ENCODE measurements at places on chromosomes 11 and 22. TPM values are rescaled to one million over a fixed set of nuclear protein-coding genes. Genes with fewer than 3 reads are reported as not detected.
A peak's percentile ranks its signal among the peaks of the same experiment; 100 is the strongest.

GRCh38 chr11:120565466-120566155 is 54.1 kb downstream of the GRIK4 start:
- DNase-seq = no peak

GAL3ST1 gene
- not detected for polyA plus RNA-seq

- no peak for DNase-seq
Measured at GRCh38 chr11:103016031-103016430, 60.5 kb upstream of the MMP13 start.

CRYBB1 gene
- polyA plus RNA-seq = not detected

DNA sequence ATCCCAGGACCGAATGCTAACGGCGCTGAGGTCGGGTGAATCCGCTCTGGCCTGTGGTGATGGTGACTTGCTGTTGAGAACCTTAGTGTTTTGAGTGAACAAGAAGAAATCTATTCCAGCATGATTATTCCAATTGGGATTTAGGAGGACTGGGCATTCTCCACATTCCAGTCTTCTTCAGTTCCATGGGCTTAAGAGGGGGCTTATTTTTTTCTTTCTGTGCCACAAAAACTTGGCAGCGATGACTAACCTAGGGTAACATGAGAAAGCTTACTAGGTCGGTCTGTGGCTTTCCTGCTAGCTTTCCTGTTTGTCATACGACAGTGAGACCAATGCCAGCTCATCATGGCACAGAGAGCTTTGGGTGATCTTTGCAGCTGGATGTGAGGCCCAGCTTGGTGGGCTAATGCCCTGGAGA is 62.9 kb upstream of the ATXN10 start:
- DNase-seq = peak; percentile 86

DNA sequence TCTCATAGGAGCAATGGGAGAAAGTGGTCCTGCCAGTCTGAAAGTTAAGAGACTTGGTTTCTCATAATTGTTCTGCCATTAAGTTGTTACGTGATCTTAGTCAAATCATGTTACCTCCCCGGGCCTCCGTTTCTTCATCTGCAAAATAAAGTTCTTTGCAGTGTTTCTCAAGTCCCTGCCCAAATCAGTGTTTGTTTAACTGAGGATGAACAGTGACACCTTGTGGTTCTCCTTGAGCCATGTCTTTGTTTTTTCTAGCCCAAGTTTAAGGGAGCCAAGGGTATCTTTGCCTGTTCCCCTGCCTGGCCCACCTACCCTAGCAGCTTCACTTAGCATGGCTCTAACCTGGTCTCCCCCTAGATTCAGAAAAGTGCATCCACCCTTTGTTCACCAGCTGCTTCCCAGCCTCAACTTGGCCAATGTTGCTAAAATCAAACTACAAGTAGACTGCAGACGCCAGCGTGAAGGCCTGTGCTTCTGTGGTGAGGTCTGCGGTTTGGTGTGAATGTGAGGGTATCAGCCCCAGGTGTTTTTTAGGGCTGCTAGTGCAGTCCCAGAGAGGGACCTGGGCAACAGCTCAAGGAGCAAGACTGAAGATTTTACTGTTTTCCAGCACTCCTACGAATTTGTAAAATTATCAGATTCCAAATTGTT is 35.5 kb downstream of the FZD4 start:
- DNase-seq = peak; percentile 81

TSGA10IP gene
- 0.21 TPM for polyA plus RNA-seq

DNA sequence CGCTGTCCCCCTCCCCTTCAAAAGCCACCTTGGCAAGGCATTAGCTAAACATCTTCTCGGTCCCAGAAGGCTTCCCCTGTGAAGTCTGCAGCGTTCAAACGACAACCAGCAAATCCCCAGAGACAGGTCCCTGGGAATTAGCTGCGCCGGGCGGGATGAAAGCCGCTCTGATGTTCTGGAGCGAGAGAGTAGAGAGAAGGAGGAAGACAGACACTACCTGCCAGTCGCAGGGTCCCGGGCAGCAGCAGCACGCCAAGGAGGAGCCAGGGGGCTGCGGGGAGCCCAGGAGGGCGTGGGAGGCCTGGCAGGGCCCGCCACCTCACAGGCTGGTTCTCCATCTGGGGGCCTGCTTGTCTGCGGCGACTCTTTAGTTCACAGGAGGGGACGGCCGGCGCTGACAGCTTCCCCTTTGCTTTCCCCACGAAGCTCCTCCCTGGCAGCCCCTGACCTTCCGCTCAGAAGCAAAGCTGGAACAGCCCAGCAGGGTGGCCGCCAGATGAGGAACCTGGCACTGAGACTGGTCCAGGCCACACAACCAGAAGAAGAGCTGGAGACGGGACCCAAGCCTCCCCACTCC is at the start of gene NFAM1:
Gene NFAM1, minus strand, starts transcription at position 384 of the 577 bp plus-strand sequence. Its CDS starts 46 bp downstream, at position 338.
- no peak for DNase-seq

DNA sequence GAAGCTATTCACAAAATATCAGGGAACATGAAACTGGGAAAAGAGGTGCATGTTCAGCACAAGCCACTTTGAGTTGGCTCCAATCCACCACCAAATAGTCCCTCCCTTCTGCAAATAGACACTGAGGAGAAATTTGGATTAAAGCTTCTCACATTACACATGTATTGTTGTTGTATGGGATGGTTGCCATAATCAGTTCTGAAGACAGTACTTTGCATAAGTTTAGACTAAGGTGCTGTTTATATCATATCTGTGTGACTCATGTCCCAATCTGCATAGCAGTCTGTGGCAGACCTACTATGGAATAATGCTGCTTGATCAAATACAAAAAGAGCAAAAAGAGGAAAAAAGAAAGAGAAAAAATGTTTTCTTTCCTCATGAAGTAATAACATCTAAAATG is 376.7 kb upstream of the DDI1 start:
- DNase-seq = peak; percentile 62

DNA sequence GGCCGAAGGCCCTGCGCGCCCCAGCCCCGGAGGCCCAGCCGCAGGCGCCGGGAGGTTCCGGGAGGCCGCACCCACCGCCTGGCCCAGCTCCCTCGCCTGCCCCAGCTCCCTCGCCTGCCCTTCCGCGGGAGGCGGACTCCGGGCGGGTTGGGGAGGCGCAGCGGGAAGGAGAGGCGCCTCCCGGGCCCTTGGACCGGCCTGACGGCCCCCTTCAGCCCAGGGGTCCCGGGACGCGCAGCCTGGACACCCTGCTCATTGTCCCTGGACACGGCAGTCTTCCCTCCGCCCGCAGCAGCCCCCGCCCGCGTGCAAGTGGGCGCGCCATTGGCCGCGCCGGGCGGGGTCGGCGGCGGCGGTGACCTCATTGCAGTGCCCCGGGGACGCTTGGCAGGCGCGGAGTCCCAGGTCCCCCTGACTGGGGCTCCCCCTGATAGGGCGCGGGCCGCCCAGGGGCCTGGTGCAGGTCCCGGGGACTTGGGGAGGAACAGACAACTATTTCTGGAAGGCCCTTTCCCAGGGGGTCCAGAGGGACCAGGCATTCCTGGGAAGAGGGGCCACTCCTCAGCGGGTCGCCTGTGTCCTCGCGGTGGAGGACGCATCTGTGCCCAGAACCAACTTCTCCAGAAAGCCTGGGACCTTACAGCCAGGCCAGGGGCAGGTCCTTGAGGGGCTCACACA is 501 bp downstream of the CD151 start:
- no peak for DNase-seq

DNA sequence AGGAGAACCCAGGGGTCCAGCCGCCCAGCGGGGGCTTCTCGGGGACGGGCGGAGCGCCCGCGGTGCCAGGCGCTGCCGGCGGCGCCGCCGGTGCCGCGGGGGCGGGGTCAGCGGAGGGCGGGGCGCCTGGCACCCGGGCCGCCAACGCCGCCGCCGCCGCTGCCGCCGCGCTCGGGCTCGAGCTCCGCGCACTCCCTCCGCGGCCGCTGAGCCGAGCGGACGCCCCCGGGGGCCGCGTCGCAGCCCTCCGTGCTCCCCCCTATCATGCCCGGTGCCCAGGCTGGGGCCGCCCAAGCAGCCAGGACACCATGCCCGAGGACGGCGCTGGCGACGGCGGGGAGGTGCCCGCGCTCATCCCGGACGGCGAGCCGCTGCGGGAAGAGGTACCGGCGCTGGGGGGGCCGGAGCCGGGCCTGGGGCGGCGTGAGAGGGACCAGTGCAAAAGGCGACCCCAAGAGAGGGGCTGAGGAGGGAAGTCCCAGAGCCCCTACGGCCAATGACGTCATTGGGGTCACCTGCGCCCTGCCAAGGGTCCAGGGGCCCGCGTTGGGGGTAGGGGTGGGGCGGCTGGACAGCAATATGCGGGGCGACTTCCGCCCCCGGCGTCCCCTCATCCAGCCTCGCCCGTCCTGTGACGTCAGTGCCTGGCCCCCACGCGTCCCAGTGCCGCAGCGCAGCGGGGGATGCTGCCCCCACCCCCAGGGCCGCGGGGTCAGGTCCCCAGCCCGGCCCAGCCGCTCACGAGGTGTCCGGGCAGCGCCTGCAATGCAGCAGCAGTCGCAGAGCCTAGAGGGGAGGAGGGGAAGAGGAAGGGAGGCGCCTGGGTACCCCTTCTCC is at the start of gene TMEM151A:
Gene TMEM151A, plus strand, starts transcription at position 189 of the 837 bp plus-strand sequence. Its CDS starts 120 bp downstream, at position 309.
- no peak for DNase-seq

MS4A4A gene
- not detected for polyA plus RNA-seq

GRCh38 chr11:74701351-74701750 is 29.9 kb downstream of the CHRDL2 start:
- DNase-seq = no peak

CWF19L2 gene
- polyA plus RNA-seq = 1.4 TPM

FGF3 gene
- polyA plus RNA-seq = not detected

DNA sequence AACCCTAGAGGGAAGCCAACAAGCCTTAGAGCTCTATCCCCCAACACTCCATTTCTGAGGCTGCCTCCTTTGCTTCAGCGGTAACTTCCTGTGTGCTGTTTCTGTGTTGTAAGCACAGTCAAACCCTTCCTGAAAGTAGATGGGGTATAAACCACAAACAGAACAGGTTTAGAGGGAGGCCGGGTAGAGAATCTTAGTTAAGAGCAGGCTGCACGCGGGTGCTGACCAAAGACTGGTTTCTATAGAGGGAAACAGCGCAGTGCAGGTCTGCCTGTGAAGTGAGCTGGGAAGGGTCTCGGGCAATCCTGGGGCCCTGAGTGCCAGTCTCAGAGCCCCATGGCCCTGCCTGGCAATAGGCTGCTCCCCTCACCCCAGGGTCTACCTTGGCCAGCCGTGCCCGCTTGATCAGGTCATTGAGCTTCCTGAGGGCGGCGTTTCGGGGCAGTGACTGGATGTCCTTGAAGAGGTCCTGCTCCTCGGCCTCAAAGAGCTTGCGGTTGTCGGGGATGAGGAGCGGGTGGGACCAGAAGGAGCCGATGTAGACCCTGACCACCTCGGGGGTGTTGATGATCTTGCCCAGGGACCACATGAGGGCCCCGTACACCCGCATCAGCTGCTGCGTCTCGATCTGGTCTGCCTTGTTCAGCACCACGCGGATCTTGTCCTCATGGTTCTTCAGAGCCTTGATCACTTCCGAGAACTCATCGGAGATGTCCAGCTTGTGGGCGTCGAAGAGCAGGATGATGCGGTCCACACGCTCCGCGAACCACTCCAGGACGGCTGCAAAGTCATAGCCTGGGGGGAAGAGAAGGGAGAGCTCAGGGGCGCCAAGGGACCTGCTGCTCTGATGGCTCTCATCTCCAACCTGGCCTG is 15.3 kb upstream of the CDC42BPG start:
- no peak for DNase-seq

SCN3B gene
- 0.04 TPM for polyA plus RNA-seq

DNA sequence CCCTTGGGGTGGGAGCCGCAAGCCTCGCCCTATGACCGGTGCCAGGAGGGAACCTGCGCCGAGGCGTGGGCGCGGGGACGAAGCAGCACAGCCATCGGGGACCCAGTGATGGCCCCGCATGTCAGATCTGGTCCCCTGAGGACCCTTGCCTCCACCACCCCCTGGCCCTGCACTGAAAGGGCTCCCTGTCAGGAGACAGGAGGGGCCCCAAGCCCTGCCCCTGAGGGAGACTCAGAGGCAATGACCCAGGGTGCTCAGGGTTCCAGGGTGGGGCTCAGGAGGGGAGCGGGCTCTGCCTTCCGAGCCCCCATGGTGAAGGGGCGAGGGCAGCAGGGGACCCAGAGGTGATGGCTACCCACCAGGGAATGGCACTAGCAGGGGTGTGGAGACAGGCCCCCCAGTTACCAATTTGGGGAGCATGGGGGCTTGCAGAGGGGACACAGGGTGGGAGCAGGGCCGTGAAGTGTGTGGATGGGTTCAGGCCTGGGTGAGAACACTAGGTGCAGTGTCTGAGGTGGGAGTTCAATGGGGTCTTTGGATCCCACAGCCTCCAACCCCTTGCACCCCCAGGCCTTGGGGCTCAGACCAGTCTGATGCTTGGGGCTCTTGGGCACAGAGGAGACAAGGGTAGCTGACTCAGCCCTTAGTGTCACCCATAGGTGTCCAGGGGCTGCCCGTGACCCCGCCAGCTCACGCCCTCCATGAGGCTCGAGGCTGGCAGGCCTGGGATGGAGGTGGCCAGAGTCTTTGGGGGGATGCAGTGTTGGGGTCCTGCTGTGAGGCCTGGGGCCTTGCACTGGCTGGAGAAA is 499 bp downstream of the LRRC56 start:
- no peak for DNase-seq

DNA sequence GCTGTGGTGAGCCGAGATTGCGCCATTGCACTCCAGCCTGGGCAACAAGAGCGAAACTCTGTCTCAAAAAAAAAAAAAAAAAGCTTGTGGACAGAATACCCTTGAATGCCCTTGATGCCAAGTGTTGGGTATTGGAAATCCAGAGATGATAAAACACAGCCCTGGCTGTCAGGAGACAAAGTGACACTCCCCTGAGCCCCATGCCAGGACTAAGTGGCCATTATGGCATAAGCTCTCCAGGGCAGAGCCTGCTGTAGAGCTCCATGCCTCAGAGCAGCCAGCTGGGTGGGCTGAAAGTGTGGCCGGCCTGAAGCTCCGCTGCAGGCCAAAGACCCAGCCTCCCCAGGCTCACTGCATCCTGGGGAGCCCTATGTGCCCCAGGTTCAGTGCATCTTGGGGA is 4.9 kb downstream of the RNF215 start:
- no peak for DNase-seq

DNA sequence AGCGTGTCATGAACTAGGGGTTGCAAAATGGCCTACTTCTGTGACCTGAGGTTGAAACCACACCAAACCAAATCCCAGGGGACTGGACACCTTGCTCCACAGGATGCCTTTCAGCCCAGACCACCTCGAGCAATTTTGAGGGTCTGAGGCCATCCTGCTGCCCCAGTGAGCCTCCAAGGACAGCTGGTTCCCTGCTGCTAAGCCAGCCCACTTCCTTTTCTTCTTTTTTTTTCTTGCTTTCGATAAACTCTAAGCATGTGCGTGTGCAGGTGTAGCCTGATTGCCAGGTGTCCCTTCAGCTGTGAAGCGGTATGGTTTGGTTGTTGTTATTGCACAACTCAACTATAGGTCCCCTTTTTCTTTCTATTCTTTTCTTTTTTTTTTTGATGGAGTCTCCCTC is 2.7 kb downstream of the CRYBB1 start:
- DNase-seq = no peak

GPR152 gene
- polyA plus RNA-seq = not detected

DNA sequence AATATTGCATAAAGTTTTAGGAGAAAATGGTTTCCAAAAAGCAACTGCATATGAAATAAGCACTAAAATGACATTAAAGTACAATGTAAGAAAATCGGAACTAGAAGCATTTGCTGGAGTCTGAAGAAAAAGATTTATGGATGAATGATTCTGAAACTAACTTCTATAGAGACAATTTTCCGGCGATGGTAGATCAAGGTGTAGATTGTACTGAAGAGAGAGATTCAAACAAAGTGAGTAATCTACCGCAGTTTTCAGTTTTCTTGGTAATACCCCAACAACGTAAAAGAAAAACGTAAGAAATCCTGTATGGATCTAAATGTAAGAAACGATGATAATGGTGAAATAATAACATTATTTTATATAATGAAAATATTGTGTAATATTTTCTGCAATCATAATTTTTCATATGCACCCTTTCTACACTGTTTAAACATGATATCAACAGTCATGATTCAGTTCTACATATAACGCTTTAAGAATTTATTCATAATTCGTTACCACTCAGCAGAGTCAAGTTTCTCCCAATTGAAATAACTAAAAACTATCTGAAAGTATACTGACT is 1.8 kb upstream of the CDPF1 start:
- DNase-seq = no peak

OR5P2 gene
- not detected for polyA plus RNA-seq
